Pancreas (tissue), 10 donors: ENCODE measurements at places on chromosomes 7 and 10.

DNA sequence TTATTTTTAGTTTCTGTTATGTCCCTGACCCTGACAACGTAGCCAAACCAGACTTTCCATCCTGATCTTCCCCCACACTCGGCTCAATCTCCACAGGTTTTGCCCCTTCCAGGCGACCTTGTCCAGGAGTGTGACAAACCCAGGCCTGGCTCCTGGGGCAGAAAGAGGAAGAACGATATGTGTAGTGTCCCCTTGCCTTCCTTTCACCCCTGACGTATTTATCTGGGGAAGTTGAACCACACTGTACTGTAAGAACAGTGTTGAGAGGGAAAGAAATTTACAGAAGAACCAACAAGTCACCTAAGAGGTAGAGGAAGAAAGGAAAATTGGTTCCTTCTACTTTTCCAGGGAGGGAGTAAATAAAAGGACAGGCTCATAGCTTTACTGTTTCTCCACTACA, 158.0 kb downstream of the VTI1A start:
- H3K4me3 ChIP-seq: no peak overlapping the region
- H3K4me1 ChIP-seq: no peaks in the 10 kb centered on the region
- H3K27me3 ChIP-seq: no peaks in the 10 kb centered on the region
- no peak for DNase-seq

GRCh38 chr7:35817181-35817580, 16.3 kb downstream of the SEPTIN7 start:
- no peaks in the 10 kb centered on the region for H3K4me1 ChIP-seq
- H3K27ac ChIP-seq: no peak overlapping the region
- H3K27me3 ChIP-seq: no peaks in the 10 kb centered on the region
- no peak for DNase-seq
- no peaks in the 10 kb centered on the region for H3K36me3 ChIP-seq

DNA sequence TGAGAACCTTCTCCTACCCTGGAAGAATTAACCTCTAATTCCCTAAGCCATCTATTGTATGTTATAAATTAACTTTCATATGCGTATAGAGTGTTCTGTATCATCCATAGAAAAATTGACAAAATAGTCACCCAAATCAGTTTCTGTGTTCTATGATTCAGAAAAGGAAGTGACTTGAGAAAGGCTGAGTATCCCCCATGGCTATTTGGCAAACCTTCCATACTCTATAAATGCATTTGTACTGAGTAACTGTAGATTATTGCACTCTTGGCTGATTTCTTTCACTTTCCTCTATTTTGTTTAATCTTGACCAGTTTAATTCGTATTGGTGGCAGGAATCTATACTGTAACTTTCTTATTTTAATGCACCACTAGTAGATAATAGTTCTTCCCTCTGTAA, 182.2 kb downstream of the HTR7 start:
- no peak overlapping the region for H3K27ac ChIP-seq
- no peak for DNase-seq
- no peaks in the 10 kb centered on the region for H3K4me1 ChIP-seq

GRCh38 chr10:115950320-115950719, 322.7 kb downstream of the GFRA1 start:
- H3K4me3 ChIP-seq: no peak overlapping the region
- peaks cover 10% of the 10 kb centered on the region for H3K4me1 ChIP-seq
- no peaks in the 10 kb centered on the region for H3K36me3 ChIP-seq
- DNase-seq: no peak
- H3K27ac ChIP-seq: no peak overlapping the region
- H3K27me3 ChIP-seq: no peaks in the 10 kb centered on the region

DNA sequence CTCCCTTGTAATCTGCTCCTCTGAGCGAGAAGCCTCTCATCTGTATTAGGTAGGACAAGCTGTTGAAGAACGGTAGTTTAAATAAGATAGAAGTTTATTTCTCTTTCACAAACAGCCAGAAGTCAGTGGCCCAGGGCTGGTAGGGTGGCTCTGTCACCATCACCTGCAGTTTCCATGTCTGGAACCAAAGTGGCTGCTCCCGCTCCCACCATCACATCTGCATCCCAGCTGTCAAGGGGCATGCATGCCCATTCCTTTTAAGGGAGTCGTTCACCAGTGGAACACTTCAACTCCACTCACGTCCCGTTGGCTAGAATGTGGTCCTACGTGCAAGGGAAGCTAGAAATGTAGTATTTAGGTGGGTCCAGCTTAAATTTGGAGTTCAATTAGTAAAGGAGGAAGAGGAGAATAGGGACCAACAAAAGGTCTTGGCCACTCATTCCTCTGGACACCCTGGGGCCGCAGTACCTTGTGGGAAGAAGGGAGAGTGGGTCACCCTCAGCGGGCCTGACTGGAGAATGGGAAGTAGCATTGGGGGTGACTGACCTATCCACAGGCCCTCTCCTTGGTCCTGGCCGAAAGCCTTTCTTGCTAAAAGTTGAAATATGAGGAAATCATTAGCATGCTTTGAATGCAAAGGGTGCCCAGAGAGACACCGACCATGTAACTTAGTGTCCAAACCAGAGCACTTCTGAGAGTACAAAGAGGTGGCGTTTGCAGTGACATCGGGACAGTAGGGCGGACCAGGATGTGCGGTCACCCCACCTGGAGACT, 48.0 kb downstream of the ELFN1 start:
- H3K4me1 ChIP-seq: peaks cover 9% of the 10 kb centered on the region
- H3K27ac ChIP-seq: no peak overlapping the region
- H3K4me3 ChIP-seq: no peak overlapping the region
- no peak for DNase-seq

GRCh38 chr7:44194069-44194468, 4.8 kb upstream of the GCK start:
- H3K4me1 ChIP-seq: no peaks in the 10 kb centered on the region
- H3K27me3 ChIP-seq: no peaks in the 10 kb centered on the region
- H3K4me3 ChIP-seq: no peak overlapping the region
- no peaks in the 10 kb centered on the region for H3K36me3 ChIP-seq
- no peak for DNase-seq

- DNase-seq: no peak
- no peak overlapping the region for H3K4me3 ChIP-seq
- H3K4me1 ChIP-seq: no peaks in the 10 kb centered on the region
- no peaks in the 10 kb centered on the region for H3K27me3 ChIP-seq
Measured at GRCh38 chr7:2109936-2110609, 122.7 kb downstream of the MAD1L1 start.

DNA sequence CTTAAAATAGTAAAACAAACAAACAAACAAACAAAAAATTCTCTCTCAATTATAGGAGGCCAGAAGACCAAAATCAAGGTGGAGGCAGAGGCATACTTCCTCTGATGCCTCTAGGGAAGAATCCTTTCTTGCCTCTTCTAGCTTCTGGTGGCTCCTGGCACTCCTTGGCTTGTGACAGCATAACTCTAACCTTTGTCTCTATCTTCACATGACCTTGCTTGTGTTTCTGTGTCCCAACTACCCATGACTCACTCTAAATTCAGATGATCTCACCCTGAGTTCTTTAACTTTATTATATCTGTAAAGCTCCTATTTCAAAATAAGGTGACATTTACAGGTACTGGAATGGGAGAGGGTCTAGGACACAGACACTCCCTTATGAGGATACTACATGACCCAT, 88.3 kb upstream of the ANTXRL start:
- no peaks in the 10 kb centered on the region for H3K27me3 ChIP-seq
- H3K4me3 ChIP-seq: no peak overlapping the region
- H3K36me3 ChIP-seq: no peaks in the 10 kb centered on the region
- no peak for DNase-seq

DNA sequence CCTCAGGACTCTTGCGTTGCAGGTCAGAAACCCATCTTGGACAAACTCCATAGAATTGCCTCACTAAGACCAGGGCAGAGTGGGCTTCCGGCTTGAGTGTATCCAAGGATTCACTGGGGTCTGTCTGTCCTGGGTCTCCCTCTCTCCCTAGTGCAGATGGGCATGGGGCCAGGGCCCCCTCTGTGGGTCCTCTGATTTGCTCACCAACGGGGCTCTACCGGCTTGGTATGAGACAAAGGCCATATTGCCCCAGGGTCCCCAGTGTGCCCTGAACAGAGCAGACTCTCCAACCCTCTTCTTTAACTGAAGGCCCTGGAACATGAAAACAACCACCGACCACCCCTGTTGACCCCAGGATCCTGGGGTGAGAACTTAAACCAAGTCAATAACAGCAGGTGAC, 68.2 kb upstream of the CHST15 start:
- no peak overlapping the region for H3K4me3 ChIP-seq
- H3K4me1 ChIP-seq: no peaks in the 10 kb centered on the region
- no peak overlapping the region for H3K27ac ChIP-seq
- H3K27me3 ChIP-seq: no peaks in the 10 kb centered on the region
- no peak for DNase-seq

DNA sequence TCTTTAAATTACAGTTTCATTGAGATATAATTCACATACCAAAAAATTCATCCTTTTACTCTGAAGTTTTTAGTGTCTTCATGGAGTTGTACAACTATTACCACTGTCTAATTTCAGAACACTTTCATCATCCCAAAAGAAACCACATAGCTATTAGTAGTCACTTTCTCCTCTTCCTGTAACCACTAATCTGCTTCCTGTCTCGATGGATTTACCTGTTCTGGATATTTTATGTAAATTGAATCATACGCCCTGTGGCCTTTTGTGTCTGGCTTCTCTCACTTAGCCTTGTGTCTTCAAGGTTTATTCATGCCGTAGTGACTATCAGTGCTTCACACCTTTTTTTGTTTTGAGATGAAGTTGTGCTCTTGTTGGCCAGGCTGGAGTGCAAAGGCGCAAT, 135.5 kb downstream of the DOCK1 start:
- no peaks in the 10 kb centered on the region for H3K27me3 ChIP-seq
- peaks cover 6% of the 10 kb centered on the region for H3K4me1 ChIP-seq
- no peak overlapping the region for H3K27ac ChIP-seq
- H3K4me3 ChIP-seq: no peak overlapping the region

DNA sequence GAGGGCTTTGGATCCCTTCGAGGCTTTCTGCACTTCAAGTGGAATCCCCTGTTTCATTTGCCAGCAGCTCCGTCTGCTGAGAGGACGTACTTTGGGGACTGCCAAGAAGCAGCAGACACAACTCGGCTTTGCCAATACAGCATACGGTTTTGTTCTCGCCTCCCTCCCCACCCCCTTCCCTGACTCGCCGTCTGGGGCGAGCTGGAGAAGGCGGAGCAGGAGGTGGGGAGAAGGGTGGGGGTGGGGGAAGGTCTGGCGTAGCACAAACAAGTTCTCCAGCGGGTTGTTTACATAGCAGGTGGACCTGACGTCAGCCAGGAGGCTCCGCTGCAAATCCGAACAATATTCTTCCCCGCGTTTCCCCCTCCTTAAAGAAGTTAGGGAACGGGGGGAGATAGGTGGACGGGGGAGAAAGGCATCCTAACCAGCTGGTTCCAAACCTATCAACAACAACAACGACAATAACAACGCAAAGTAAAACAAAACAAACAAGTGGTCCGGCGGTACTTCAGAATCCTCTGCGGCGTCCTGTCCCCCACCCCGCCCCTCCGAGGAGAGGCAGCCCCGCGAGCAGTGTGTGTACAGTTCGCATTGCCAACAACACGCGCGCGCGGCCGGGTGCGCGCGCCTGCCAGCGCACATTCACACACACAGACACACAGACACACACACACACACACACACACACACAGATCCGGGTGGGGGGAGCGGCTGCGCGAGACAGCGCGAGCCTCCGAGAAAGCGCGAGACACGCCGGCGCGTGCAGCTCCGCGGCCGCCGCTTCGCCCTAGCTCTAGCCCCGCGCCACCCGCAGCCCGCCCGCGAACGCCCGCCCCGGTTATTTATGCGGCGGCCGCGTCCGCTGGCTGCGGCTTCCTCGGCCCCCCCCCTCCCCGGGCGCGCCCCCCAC, 167.0 kb upstream of the PPP1R3A start:
- peak overlapping the region; percentile 36 for H3K4me3 ChIP-seq
- peak; percentile 95 for DNase-seq
- no peaks in the 10 kb centered on the region for H3K36me3 ChIP-seq
- H3K27ac ChIP-seq: peak overlapping the region; percentile 92
- peaks cover 31% of the 10 kb centered on the region for H3K4me1 ChIP-seq

- no peak overlapping the region for H3K4me3 ChIP-seq
- peaks cover 11% of the 10 kb centered on the region for H3K4me1 ChIP-seq
- no peaks in the 10 kb centered on the region for H3K27me3 ChIP-seq
- no peak overlapping the region for H3K27ac ChIP-seq
Measured at GRCh38 chr7:16891874-16892643, 10.3 kb upstream of the AGR3 start.

- H3K27ac ChIP-seq: no peak overlapping the region
- no peaks in the 10 kb centered on the region for H3K36me3 ChIP-seq
- no peaks in the 10 kb centered on the region for H3K27me3 ChIP-seq
- H3K4me1 ChIP-seq: no peaks in the 10 kb centered on the region
Measured at GRCh38 chr7:2663121-2663886, 24.7 kb upstream of the AMZ1 start.

DNA sequence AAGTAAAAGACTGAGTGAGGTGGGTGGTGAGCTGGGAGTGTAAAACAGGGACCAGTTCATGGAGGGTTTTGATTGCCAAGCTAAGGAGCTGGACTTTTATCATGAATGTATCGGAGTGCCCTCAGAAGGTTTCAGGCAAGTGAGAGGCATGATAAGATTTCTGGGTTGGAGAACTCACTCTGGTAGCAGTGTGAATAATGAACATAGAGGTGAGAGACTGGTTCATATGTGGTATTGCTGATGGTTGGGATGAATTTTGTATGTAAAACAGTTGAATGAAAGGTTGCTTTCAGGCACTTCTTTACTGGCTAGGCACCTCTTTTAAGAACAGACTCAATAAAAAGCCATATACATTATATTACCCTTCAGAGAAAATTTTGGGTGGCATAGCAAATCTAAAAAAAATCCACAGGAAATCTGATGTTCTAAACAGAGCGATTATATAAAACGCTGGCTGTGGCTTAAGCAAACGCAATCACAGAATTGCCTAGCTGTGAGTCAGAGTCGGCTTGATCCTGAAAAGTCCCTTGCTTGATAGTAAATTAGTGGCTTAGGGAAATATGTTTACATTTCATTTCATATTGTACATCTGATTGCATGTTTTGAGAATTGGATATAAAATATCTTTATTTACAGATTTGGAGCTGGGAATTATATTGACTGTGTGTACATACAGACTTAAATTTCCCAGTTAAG, 92.9 kb upstream of the HDAC9 start:
- H3K27ac ChIP-seq: no peak overlapping the region
- no peak for DNase-seq
- H3K4me1 ChIP-seq: no peaks in the 10 kb centered on the region
- H3K27me3 ChIP-seq: no peaks in the 10 kb centered on the region
- no peaks in the 10 kb centered on the region for H3K36me3 ChIP-seq
